Dermis microvascular lymphatic vessel endothelial cell (primary cell): ENCODE measurements at places on chromosomes 7 and 10. TPM values are rescaled to one million over a fixed set of nuclear protein-coding genes. Genes with fewer than 3 reads are reported as not detected.
A peak's percentile ranks its signal among the peaks of the same experiment; 100 is the strongest.

EIF5AL1 gene
- 0.25 and 0.39 TPM in 2 replicates for total RNA-seq

RINT1 gene
- 9.9 and 10.1 TPM in 2 replicates for total RNA-seq

DNA sequence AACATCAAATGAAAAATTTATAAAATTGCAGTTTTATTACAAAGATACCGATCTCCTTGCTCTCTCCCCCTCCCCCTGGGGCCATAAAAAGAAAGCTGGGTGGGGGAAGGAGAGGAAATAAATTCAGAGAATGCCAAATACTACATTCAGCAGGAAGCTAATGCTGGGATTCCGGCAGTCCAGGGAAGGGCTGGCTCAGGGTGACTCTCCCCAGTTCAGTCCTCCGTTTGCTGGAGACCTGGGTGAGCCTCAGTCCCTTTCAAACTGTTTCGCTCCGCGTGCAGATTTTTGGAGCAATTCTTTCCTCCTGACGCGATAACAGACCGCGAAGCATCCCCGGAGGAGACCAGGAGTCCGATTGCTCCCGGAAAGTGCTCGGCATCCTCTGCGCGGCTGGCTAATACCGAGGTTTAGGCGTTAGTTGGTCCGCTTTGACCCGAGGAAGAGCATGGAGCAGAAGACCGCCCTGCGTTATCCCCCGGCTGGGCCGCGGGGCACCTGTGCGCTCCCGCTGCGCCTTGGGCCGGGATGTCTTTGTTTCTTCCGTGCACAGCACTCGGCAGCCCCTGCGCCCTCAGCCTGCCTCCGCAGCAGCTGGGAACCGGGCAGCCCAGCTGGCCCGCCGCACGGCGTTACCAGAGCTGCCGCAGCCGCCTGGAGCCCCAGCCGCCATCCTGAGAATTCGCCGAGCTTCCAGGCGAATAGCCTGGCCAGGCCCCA lies 3.9 kb upstream of the HOXA2 start:
- peak; percentile 64 for DNase-seq

GRCh38 chr7:75039166-75039565 lies 34.4 kb downstream of the RCC1L start:
- no peak for DNase-seq

GRCh38 chr10:17790651-17791050 lies 18.5 kb upstream of the MRC1 start:
- DNase-seq, result no peak

- no peak for DNase-seq
Measured at GRCh38 chr10:64726466-64726865, 1205.3 kb downstream of the REEP3 start.
